Memory B cell (primary cell): ENCODE measurements at places on chromosomes 16 and 17.

- DNase-seq: no peak
Measured at GRCh38 chr17:58980706-58981481, 125.8 kb downstream of the TRIM37 start.

- DNase-seq: no peak
Measured at GRCh38 chr17:48632579-48633265, 6.6 kb upstream of the HOXB9 start.

GRCh38 chr17:700504-701094 lies 14.0 kb downstream of the VPS53 start:
- peak; percentile 45 for DNase-seq

DNA sequence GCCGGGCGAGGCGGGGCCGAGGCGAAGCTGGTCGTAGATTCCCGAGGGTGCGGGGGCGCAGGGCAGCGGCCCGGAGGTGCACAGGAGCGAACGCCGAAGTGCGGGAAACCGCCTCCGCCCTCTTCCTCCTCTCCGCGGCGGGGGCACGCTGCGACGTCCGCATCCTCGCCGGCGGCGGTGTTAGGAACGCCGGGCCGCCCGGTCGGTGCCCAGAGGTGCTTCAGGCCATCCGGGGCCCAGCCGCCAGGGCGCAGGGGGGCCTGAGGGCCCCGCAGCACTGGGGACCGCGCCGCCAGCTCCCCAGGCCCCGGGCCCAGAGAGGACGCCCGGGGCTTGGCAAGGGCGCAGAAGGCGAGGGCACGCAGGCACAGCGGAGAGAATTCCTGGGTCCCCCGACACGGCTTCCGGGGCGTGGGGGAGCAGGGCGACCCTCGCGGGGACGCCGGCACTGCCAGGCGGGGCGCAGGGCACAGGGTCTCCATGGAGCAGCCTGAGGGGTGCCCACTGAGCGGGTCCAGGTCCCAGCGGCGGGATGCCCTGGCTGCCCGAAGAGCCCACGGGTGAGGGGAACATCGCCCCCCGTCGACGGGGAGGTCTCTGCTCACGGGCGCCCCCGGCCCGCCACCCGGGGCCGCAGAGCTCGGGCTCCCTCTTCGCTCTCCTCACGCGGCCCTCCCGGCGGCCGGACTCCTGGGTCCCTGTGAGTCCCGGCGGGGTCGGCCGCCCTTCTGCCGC lies 576 bp downstream of the EPOP start:
- peak; percentile 33 for DNase-seq

DNA sequence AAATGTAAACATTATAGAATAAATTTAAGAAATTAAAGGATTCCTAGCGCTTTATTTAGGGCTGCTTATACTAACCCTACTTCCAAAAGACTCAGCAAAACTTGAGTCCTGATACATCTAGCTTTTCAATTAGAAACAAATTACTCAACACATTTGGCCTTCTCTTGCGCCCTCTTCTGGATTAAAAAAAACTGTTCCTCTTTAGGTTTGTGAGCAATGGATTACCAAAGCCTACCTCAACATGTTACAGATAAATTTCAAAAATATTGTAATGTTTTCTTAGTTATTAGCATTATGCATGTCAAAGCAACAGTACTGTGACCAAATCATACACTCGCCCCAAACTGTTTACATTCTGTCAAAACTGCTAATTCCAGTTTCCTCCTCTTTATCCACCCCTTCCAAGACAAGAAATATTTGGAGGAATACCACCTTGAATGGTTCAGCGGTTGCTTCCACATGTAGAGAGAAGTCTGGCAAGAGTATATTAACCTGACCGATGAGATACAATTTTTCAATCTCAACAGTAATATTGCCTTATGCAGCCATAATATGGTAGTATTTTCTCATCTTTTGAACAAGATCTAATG lies 2.7 kb downstream of the NUFIP2 start:
- peak; percentile 21 for DNase-seq

- peak; percentile 71 for DNase-seq
Measured at GRCh38 chr16:22217890-22218730, 12.0 kb downstream of the EEF2K start.
